ENCODE measurements at places on chromosomes 5 and 9.

DNA sequence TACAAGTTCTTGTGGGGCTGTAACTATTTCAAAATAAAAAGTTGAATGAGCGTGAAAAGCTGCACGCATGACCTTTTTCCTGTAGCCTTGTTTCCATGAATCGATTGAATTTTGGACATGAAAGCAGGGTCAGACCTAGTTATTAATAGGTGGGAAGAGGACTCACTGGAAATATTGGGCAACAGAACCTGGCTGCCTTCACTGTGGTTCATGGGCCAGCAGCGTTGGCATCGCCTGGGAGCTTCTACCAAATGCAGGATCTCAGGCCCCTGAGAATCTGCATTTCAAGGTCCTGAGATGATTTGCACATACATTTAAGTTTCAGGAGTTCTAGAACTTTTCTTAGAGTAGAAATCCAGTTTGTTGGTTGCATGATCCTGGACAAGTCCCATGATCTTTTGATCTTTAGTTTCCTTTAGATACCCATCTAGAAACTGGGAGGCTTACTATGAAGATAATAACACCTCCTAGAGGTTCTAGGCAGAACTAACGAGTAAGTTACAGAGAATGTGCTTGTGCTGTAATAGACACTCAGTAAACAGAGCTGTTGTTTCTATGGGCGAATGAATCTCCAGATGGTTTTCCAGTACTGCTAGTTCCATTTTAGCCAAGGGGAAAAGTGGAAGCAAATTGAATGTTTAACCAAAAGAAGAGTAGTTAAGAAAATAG is 12.4 kb downstream of the ANKRD33B start:
- DNase-seq, result no peak

DNA sequence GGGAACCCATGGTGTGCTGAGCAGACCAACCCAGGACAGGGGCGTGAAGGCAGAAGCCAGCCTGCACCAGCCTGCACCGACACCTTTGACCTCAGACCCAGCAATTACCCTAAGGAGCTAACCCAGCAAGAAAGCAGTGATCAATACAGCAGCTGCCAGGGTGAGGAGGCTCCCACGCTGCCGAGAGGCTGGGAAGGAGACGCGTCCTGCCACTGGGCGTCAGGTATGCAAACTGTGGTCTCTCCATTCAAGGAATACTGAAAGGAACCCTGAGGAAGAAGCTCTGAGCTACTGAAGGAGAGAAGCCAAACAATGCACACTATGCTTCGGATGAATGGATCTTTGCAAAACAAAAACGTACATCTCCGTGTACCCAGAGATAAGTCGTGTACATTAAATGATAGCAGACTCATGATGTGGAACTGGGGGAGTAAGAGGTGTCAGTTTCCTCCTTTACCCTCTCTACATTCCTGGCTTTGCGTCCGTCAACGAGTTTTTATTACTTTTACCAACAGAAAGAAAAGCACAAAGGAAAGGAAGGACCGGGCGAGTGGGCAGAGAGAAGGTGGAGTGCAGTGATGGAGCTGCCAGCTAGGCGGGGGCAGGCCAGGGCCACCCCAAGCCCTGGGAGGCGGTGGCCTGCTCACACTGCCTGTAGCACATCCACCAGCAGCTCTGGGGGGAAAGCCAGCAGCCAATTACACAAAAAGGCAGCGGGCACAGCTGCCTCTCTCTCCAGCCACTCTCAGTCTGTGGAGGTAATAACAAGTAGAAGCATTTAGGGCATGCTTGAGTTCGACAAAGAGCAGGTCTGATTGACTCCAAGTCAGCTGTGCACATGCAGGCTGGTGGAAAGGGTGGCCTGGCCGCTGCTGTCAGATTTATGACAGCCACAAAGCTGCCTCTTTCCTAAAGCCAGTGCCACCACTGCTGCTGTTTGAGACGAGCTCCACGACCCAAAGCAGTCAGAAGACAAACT is 29.3 kb downstream of the RASGEF1C start:
- DNase-seq, result no peak

- DNase-seq, result no peak
Measured at GRCh38 chr5:154157483-154158378, 32.8 kb upstream of the GALNT10 start.

- no peak for DNase-seq
Measured at GRCh38 chr5:114686356-114686755, 324.5 kb downstream of the KCNN2 start.

DNA sequence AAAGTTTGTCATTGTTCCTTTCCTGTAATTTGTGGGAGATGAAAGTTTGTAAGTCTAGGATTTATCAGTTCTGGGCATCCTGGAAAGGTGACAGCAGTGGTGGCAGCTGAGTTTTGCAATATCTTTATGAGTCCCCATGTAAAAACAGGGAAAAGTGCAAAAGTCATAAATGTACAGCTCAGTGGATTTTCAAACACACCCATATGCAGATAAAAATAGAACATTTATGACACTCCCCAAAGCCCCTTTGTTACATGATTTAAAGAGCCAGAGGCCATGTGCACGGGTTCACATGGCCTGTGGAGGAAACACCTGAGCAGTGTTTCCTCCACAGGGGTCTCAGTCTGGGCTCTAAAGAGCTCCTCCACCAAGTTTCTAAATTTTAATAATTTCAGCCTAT is 6.3 kb downstream of the TMEM38B start:
- DNase-seq, result no peak

DNA sequence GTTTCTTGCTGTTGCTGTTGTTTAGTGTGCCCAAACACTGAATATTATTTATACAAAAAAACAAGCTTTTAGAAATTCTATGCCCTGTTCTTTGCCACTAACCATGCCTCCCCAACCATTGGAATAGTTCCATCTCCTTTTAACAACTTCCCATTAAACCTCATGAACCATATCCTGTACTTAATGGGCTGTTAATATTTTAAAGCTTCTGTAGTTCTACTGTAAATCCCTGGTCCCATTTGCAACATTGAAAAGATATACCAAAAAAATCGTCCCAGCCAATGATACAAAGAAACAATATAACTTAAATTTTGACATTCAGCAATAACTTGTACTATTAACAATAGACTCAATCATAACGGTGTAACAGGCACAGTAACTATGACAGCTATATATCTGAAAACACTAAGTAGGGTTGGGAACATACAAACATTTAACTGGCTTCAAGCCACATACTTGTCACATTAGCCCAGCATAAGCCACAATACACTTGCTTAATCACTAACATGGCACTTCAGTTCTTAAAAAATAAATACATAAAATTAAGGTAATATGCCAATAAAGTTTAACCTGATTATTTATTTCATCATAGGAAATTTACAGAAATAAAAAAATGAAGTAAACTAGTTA is 86.1 kb downstream of the ADAMTS6 start:
- DNase-seq, result no peak

DNA sequence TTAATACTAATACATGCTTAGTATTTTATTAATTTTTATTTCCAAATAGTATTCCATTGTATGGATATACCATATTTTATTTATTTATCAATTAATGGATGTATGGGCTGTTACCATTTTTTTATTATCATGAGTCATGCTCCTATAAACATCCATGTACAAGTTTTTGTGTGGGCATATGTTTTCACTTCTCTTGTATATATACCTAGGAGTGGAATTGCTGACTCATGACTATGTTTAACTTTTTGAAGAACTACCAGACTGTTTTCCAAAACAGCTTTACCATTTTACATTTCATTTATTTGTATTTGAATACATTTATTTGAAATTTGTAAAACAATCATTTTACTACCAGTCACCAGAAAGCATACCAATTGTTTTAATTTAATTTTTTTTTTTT is 14.1 kb upstream of the LRRC19 start:
- no peak for DNase-seq

DNA sequence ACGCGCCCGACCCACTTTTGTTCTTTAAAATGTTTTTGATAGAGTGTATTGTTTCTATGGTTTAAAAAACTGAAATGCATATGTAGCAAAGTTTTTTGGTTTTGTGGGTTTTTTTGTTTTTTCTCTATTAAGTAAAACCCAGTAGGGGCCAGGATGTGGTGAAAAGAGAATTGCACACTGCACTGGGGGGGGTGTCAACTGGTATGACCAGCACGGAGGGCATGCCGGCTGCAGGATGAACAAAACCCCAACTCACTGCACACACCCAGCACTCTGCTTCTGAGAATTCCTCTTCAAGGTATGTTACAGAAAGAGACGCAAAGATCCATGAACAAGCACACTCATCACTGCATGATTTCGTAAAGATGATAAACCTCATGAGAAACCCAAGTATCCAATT is 75.0 kb downstream of the STK10 start:
- peak; percentile 21 for DNase-seq

GRCh38 chr9:4298255-4299004 is 1.4 kb downstream of the GLIS3 start:
- peak; percentile 56 for DNase-seq
